Right renal cortex interstitium (tissue), 3 donors: ENCODE measurements at places on chromosomes 6 and 20. TPM values are rescaled to one million over a fixed set of nuclear protein-coding genes. Genes with fewer than 3 reads are reported as not detected.

DNA sequence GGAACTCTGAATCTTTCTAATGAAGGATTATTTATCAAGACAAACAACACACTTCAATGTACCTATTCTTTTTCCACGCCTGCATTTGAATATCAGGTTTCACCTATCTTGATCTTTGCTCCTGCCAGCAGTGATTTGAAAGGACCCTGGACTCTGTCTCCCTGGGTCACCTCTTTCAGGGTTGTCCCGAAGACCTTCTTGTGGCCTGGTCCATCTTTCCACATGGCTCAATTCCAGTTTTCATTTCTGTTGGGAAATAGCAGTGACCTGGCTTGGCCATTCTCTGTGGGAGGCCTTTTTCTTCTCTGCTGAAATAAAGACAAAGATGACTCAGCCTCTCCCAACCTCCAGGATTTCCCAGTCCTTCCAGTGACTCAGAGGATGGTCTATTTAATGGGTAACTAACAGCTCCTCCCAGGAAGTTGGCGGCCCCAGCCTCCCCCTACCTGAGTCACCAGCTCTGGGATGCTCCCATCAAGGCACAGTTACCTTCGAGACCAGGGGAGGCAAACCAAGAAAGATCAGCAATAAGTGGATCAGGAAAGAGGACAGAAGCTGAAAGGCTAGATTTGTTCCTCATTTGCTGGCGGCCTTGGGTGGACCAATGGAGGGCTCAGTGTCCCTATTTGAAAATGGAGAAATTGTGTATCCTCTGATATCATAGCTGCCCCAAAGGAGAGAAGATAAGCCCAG is 120.2 kb upstream of the RNF24 start:
- DNase-seq, result no peak

Gene PKHD1
- polyA plus RNA-seq, result 20.6 TPM

GRCh38 chr20:45863543-45864470 is 6.4 kb downstream of the ZSWIM3 start:
- no peak for DNase-seq

- no peak for DNase-seq
These were observed 706 bp downstream of the DDO start for GRCh38 chr6:110414669-110415068.

DNA sequence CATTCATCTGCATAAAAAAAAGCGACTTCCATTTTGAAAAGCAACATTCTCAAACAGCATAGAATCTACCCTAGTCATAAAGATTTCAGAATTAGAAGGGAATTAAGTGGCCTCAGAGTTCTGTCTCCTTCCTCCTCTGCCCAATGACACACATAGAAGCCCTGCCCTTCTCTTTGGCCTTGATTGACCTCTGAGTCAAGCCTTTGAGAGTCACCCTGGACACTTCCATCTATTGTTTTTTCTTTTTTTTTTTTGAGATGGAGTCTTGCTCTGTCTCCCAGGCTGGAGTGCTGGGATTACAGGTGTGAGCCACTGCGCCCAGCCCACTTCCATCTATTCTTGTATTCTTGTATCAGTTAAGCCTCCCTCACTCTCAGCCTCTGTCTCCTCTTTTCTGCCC is 44.8 kb upstream of the CTNNBL1 start:
- no peak for DNase-seq

DNA sequence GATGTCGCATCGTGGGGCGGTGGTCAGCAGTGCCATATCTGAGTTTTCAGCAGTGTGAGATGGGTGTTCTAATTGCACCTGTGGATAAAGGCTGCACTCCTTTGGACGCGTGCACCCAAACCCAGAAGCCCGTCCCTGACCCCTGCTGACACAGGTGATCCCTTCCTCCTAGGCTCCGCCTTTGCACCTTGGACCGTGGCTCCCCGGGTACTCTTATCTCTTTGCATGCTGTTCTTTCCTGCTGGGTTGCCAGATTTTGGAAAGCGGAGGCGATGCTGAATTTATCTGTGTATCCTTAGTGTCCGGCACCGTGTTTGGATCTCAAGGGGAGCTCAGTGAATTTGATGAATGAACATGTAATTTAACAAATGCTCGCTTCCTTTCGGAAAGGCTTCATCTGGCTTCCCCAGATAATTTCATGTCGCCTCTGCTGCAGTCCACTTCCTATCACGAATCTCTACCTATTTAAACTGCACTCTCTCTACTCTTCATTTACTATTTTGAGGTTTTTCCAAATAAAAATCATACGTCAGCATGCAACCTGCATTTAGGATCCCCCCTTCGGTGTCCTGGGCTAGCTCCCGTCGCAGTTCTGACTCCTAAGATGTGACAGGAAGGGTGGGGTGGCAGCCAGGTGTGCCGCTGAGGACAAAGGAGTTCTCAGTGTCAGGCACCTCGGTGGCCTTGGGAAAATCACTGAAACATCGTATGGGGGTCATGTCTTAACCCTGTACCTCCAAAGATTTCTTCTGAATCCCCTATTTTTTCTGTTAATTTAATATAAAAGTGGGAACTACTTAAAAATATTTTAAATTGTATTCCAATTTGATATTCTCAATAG is 753 bp upstream of the PERP start:
- DNase-seq, result no peak
